ENCODE measurements at places on chromosomes 11 and 22.

DNA sequence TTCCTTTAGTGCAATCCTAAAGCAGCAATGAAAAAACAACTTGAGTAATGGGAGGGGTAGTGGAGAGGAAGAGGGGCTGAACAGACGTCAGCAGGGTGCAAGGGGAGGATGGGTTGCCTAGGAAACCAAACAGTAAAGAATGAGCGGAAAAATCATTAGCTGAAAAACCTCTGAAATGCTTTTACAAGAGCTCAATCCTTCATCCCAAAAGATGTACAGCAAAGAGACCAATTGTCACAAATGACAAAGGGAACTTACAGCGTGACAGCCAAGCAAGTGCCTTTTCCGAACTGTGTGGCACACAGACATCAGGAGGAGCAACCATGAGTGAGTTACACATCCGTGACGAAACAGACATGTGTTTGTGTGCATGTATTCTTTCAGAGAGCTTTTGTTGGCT lies 104.6 kb downstream of the SIK3 start:
- peak; percentile 49 for DNase-seq

- no peak for DNase-seq
Observed at GRCh38 chr11:114033066-114033465, 26.4 kb upstream of the ZBTB16 start.

DNA sequence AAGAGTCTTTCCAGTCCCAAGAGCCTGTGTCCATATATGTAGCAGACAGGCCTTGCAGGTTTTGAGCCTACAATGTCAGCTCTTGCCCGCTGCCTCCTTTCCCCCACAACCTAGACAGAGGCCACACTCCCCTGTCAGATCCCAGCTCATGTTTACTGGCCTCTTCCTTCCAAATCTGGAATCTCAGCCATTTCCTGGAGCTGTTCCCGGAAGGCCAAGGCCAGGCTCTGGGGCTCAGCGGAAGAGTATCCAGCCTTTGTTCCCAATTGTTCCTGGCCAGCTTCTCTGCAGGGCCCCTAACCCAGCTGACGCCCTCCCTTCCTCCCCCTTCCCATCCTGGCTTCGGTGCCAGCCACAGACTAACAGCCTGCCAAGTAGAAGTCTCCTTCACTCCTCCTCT lies 1.0 kb upstream of the ROBO4 start:
- DNase-seq: no peak

DNA sequence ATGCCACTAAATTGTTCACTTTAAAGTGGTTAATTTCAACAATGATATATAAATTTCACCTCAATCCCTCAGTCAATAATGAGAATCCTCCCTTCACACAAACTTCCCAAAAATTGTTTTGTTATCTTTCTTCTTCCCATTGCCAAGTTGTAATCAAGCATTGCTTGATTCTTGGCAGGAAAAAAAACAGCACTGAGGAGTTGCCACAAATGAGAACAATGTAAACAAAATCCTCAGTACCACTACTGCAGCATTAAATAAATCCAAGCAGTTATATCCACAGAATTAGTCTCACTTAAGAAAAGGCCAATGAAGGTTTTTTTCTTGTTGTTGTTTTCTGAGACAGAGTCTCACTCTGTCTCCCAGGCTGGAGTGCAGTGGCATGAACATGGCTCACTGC lies 38.2 kb downstream of the FAM168A start:
- DNase-seq: no peak

DNA sequence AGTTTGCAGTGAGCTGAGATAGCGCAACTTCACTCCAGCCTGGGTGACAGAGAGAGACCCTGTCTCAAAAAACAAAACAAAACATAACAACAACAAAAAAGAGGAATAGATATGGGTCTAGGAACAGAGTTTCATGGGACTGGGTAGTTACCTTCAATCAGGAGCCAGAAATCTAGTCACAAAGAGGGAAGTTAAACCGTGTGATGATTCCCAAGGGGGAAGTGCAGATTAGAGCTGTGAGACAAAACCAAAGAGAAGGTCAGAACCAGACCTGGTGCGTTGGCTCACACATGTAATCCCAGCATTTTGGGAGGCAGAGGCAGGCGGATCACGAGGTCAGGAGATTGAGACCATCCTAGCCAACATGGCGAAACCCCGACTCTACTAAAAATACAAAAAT lies 42.1 kb upstream of the LARGE1 start:
- no peak for DNase-seq

- DNase-seq: no peak
Observed at GRCh38 chr22:38078046-38078840, 5.7 kb downstream of the SLC16A8 start.

GRCh38 chr11:22666325-22666687 lies at the start of gene GAS2:
Gene GAS2, plus strand, starts transcription at chr11:22666611. Its CDS starts 8,259 bp downstream, at chr11:22674870.
- no peak for DNase-seq

- peak; percentile 55 for DNase-seq
Observed at GRCh38 chr22:39148727-39149535, 3.5 kb downstream of the CBX7 start.

DNA sequence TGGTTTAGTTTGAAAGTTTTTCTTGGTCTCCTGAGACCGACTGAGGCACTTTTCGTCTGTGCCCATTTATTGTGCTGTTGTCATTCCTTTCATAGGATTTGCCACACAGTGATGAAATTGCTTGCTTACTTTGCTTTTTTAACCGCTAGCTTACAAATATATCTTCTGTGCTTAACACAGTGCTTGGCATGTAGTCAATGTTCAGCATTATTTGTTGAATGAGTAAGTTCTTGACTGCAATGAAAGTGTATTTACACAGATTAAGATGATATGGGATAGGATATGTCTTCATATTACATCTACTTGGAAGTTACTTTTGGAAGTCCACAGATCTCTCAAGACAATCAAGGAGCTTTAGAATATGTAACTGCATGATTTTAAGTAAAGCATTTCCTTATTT lies 91.2 kb downstream of the GRIA4 start:
- no peak for DNase-seq

- DNase-seq: peak; percentile 10
Observed at GRCh38 chr11:107916671-107917241, 11.5 kb upstream of the RAB39A start.

GRCh38 chr11:112307616-112308015 lies 47.0 kb upstream of the PLET1 start:
- DNase-seq: no peak

GRCh38 chr11:27350511-27350910 lies 12.5 kb downstream of the CCDC34 start:
- DNase-seq: no peak

DNA sequence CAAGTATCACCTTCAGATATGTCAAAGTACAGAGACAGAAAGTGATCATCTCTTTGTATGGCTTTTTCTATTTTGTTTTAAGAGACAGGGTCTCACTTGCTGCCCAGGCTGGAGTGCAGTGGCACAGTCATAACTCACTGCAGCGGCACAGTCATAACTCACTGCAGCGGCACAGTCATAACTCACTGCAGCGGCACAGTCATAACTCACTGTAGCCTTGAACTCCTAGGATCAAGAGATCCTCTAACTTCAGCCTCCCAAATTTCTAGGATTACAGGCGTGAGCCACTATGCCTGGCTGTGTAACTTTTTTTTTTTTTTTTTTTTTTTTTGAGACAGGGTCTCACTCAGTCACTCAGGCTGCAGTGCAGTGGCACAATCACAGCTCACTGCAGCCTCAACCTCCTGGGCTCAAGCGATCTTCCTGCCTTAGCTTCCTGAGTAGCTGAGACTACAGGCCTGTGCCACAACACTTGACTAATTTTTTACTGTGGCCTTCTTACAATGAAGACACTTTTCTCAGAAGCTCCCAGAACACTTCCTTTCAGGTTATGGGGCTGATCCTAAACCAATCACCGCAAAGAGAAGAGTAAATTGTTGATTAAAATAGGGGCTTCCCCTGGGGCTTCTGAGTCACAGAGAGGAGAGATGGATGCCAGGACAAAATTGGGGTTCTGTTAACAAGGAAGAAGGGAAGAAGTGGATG lies 9.0 kb upstream of the HIKESHI start:
- no peak for DNase-seq

DNA sequence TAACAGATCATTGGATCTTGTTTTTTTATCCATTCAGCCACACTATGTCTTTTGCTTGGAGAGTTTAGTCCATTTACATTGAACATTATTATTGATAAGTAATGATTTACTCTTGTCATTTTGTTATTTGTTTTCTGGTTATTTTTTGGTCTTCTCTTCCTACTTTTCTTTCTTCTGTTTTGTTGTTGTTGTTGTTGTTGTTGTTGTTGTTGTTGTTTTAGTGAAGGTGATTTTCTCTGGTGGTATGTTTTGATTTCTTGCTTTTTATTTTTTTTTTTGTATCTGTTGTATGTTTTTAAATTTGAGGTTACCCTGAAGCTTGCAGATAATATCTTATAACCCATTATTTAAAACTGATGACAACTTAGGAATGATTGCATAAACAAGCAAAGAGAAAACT lies 28.6 kb downstream of the TAF1D start:
- no peak for DNase-seq

GRCh38 chr11:65292890-65293289 lies 21.8 kb upstream of the CDC42EP2 start:
- no peak for DNase-seq

GRCh38 chr11:74671520-74672196 lies 59.6 kb downstream of the CHRDL2 start:
- no peak for DNase-seq

GRCh38 chr11:100353083-100353482 lies 334.0 kb upstream of the ARHGAP42 start:
- DNase-seq: no peak

GRCh38 chr22:30158744-30159500 lies 78.7 kb downstream of the HORMAD2 start:
- DNase-seq: no peak

GRCh38 chr11:44427432-44427831 lies 117.5 kb upstream of the ALX4 start:
- DNase-seq: no peak

DNA sequence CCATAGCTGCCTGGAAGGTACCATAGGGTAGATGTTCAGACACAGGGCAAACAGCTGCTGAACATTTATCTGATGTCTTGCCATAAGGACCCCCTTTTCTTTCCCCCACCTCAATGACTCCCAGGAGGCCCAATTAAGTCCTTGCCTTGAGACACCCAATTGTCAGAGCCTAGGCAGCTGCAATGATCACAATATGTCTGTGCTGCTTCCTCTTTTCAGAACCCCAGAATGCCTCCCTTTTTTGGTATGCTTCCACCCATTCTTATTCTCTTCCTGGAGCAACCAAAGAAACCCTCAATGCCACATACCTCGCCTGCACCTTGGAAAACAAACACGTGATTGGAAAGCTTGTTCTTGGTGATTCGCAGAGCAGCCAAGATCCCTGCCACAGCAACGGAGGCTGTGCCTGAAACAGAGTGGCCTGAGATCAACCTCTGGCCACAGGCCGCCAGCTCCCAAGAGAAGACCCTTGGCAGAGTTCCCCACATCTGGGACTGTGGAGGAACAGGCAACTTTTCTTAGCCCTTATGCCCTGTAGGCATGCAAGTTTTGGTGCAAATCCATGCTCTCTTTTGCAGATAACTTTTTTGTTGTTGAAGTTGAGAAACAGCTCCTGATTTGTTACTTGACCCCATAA lies 75.4 kb downstream of the CCDC81 start:
- no peak for DNase-seq

- no peak for DNase-seq
Observed at GRCh38 chr11:84865791-84866535, 761.2 kb downstream of the DLG2 start.

DNA sequence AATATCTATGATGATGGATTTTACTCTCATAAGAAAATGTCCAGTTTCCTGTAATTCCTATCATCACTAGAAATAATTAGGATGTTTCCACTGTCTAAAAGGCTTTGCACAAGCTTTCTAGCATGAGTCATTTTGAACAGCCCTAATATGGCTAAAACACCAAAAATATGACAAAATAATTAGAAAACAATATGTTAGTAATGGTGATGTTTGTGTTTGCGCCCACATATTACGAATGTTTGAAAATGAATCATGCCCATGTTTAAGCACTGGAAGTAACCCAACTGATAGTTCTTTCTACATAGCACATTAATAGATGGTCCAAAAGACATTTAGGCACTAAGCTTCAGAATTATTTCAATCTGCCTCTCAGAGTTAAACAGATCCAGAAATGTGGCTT lies 96.0 kb downstream of the TRPC6 start:
- no peak for DNase-seq

GRCh38 chr11:60172011-60172410 lies 10.9 kb downstream of the MS4A6A start:
- DNase-seq: no peak
